ENCODE measurements at places on chromosomes 4 and X. TPM values are rescaled to one million over a fixed set of nuclear protein-coding genes. Genes with fewer than 3 reads are reported as not detected.

VCX2 gene
- total RNA-seq: not detected

LRBA gene
- total RNA-seq: 54.0 TPM

MAGEA8 gene
- not detected for total RNA-seq

DNA sequence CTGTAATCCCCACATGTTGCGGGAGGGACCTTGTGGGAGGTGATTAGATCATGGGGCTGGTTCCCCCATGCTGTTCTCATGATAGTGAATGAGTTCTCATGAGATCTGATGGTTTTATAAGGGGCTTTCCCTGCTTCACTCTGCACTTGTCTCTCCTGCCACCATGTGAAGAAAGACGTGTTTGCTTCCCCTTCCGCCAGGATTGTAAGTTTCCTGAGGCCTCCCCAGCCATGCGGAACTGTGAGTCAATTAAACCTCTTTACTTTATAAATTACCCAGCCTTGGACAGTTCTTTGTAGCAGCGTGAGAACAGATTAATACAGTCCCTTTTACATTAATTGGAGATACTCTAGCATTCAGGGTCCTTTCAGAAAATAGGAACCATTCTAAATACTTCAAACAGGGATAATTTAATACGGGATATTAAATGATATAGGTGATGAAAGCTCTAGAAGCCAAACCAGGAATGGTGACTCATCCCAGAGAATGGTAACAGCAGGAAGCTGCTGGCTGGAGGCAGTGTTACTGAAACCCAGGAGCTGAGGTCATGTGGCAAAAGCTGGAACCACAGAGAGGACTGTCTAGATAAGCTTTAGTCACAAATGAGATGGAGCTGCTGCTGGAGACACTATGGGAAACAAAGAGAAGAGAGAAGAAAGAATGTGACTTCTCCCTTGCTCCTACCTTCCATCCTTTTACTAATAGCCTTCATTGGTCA, 57.3 kb downstream of the GSTCD start:
- DNase-seq: no peak

GRCh38 chr4:2217726-2218125, 24.2 kb downstream of the HAUS3 start:
- DNase-seq: no peak

GRCh38 chrX:68588602-68589371, 58.7 kb upstream of the STARD8 start:
- DNase-seq: no peak

GRCh38 chrX:42930951-42931350, 153.0 kb upstream of the PPP1R2C start:
- no peak for DNase-seq

DNA sequence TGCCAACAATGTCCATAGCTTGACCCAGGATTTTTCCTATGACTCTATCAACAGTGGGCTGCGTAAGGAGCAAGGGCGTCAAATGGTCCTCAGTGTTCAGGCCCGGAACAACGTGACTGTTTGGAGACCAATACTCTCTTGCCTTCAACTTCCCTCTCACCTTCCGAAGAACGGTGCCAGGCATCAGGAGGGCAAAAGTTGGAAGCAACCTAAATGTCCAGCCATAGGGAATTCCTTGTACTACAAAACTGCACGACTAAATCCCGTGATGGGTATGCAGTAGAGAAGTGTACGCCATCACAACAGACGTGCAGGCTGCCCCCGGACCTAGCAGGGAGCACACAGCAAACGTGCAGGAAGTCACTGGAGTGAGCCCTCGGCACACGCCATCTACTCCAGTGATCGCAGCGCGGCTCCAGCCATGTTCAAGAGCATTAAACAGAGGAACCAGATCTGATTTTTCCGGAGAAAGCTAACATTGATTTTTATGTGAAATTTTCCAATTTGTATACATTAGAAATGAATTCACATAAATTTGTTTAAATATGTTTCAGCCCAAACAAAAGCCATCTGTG, 79.0 kb downstream of the JAKMIP1 start:
- no peak for DNase-seq

GRCh38 chrX:20011608-20012007, 20.7 kb upstream of the BCLAF3 start:
- DNase-seq: no peak
